ENCODE measurements at places on chromosomes 2 and 18.
A peak's percentile ranks its signal among the peaks of the same experiment; 100 is the strongest.

GRCh38 chr2:56713978-56714377 lies 530.2 kb downstream of the CCDC85A start:
- peak; percentile 51 for DNase-seq

GRCh38 chr2:119697290-119698020 lies 18.5 kb downstream of the TMEM177 start:
- no peak for DNase-seq

GRCh38 chr2:29940706-29941105 lies 19.3 kb upstream of the ALK start:
- no peak for DNase-seq

- peak; percentile 95 for DNase-seq
Measured at GRCh38 chr2:240433973-240434727, 1.3 kb upstream of the GPC1 start.

GRCh38 chr2:101811226-101812015 lies 113.9 kb downstream of the MAP4K4 start:
- DNase-seq: no peak

DNA sequence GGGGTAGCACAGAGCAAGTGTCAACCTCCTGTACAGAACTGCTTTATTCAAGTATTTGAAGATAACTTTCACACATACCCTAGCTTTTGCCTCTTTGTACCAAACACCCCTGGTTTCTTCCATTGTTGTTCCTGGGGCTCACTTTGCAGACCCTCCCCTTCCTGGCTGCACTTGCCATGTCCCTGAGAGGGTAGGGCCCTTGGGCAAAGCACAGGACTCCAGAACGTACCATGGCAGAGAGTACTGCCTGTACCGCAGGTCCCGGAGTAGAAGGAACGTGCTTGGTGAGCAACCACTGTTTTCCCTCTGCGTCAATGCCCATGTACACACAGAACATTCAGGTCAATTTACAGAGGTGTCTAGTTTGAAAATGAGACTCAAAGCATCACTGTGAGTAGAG lies 290.4 kb downstream of the EN1 start:
- DNase-seq: no peak

DNA sequence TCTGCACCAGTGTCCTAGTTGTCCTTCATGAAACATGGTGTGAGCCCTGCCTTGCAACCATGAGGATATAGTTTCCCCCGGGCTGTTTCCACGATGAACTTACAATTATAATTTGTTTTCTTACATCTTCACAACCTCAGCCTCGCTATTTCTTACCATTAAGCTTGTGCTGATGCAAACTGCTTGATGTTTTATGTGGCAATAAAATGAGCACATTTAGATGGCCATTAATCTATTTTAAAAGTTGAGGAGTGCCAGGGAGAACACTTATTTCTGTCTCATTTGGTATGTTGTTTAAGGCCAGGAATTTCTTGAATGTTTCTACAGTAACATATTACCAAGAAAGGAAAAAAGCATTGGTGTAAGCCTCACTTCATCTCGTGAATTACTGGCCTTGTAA lies 214.5 kb upstream of the SLC8A1 start:
- DNase-seq: peak; percentile 85

DNA sequence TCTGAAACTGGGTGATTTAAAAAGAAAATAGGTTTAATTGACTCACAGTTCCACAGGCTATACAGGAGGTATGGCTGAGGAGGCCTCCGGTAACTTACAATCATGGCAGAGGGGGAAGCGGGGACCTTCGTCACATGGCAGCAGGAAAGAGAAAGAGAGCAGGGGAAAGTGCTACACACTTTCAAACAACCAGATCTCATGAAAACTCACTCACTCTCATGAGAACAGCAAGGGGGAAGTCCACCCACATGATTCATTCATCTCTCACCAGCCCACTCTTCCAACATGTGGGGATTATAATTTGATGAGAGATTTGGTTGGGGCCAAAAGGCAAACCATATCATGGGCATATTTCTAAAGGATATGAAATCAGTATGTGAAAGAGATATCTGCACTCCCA lies 12.0 kb upstream of the ARHGAP15 start:
- DNase-seq: no peak

GRCh38 chr2:184270660-184271059 lies 327.7 kb upstream of the ZNF804A start:
- peak; percentile 1 for DNase-seq

GRCh38 chr18:13390711-13391110 lies 172.2 kb downstream of the LDLRAD4 start:
- no peak for DNase-seq

- peak; percentile 70 for DNase-seq
Measured at GRCh38 chr2:202221873-202222272, 16.5 kb downstream of the SUMO1 start.

DNA sequence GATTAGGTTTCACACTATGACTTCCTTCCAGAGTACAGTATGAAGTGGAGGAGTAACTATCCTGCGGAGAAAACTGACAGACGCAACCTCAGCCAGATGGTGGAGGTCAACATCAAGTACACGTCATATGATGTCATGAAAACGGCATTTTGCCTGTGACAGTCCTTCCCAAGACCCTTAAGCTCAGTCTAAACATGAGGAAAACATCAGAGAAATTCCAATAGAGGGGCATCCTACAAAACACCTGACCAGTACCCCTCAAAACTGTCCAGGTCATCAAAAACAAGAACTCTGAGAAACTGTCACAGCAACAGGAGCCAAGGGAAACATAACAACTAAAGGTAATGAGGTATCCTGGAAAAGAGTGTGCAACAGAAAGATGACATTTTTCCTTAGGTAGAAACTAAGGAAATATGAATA lies 1.7 kb downstream of the RNU4ATAC start:
- DNase-seq: peak; percentile 57

GRCh38 chr2:27992787-27993401 lies 102.4 kb downstream of the BABAM2 start:
- peak; percentile 83 for DNase-seq

DNA sequence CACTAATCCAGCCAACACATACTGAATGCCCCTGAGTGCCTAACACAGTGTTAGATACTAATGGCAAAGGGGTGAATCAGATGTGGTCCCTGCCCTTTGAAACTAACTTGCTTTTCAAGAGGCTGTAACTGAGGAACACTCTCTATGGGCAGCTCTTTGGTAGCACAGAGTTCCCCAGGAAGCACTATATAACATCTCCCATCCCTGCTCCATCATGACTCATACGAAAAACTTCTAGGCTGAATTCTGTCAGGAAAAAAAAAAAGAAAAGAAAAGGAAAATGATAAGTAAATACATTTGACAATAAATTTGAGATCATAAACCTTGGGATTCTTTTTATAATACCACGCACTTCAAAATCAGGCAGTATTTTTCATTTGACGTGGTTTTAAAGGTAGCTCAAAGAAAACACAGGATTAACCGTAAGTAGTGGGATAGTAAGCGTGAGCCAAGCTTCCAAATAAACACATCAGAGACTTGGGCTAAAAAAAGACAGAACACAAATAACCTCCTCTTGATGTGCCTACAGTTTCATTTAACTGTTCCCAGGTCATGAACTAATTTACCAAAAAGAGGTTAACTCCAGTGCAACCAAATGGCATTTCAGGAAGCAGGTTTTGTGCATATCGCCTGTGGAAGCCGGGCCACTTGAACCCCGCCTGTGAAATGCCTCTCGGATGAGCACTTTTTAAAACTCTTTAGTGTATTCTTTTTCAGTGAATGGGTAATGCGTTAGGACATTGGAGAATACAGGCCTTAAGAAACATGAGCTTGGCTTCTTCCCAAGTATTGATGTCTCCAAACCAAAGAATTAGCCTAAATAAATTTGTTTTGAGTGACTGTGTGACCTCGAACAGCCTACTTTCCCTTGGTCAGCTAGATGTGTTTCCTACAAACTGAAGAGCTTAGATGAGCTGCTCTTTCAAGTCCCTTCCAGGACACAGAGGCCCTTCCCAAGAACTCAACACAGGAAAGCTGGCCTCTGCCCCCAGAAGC lies 42.0 kb downstream of the RDH14 start:
- peak; percentile 70 for DNase-seq

DNA sequence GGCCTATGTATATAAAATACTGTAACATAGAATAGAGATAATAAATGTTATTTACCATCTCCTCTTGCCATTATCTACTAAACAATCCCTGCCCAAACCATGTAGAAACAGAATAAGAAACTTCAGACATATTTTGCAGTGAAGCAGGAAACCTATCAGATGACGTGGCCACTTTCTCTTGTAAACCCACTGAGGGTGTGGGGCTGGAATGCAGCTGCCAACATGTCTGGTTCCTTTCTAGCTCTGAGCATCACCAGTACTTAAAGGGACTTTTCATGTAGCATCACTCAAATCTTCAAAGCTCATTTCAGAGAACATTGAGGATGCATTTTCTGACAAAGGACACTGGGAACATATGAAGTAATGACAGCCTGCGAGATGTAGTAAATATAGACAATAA lies 251.8 kb downstream of the LPIN1 start:
- peak; percentile 76 for DNase-seq

- DNase-seq: no peak
Measured at GRCh38 chr2:234961784-234962183, 10.0 kb downstream of the SH3BP4 start.

DNA sequence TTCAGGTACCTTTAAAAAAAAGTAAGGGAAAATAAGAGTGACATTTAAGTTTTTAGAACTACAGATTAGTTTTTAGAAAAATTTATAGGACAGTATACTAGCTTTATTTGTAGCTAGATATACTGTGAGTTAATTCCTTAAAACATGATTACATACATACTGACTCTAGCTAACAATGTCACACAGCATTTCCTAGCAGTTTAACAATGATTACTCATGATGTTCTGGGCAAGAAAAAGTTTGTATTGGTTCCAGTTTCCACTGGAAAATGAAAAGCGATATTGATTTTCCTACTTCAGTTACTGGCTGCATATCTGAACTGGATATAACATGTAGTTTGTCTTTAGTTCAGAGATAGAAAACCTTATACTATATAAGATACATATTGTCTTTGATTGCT lies 19.4 kb downstream of the SLC39A6 start:
- DNase-seq: no peak

- DNase-seq: no peak
Measured at GRCh38 chr2:1612391-1613077, 131.8 kb downstream of the PXDN start.

GRCh38 chr2:44010266-44010665 lies 14.5 kb upstream of the LRPPRC start:
- no peak for DNase-seq

- DNase-seq: no peak
Measured at GRCh38 chr18:56872140-56872539, 221.0 kb downstream of the WDR7 start.

GRCh38 chr2:134910763-134911399 lies 7.7 kb upstream of the CCNT2 start:
- no peak for DNase-seq

GRCh38 chr2:670637-671036 lies 6.6 kb downstream of the TMEM18 start:
- no peak for DNase-seq

GRCh38 chr2:144523596-144524117 lies 3.7 kb upstream of the ZEB2 start:
- no peak for DNase-seq

GRCh38 chr2:240965905-240966456 lies 32.4 kb upstream of the SNED1 start:
- DNase-seq: no peak

DNA sequence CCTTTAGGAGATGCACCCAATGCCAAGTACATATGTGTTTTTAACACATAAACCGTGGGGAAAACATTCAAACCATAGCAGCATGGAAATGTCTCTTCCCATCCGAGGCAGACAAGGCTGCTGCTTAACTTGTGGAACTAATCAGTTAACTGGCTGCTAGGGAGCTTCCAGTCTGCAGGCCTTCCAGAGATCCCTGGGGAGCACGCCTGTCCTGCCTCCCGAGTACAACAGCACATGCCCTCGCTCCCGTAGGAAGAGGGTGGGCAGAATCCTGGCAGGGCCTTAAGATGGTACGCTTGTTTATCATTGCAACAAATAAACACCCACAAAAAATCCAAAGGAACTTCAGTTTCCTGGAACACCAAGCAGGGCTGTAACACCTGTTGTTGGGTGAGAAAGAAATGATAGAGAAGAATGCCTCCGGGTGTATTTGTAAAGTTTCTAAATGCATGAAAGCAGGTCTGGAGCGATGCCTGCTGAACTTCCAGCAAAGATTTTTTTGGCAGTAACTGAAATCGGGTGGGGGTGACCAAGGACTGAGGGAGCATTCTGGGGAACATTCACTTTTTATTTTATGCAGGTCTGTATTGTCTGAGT lies 56.2 kb downstream of the EDAR start:
- no peak for DNase-seq

DNA sequence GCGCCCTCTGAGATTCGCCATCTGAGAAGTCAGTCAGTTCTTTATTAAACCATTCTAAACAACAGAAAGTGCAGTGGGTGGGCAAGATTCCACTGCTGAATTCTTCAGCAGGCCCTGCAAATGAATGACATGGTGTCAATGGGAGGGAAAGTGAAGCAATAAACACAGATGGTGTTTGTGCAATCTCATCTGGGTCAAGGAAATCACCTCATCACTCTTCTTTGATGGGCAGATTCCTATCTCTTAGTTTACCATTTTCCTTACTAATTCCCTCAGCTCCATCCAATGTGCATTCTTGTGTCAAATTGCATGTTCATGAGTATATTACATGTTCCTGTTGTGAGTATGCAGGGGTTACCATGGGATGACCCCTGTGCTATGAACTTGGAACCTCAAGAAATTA lies 100.7 kb upstream of the CYP1B1 start:
- peak; percentile 92 for DNase-seq

- DNase-seq: no peak
Measured at GRCh38 chr2:194252127-194252526, 1404.9 kb upstream of the SLC39A10 start.

- DNase-seq: no peak
Measured at GRCh38 chr18:65817178-65817577, 66.4 kb downstream of the CDH7 start.

- DNase-seq: no peak
Measured at GRCh38 chr2:191233533-191233932, 11.7 kb upstream of the MYO1B start.

GRCh38 chr2:227377467-227378351 lies 1.4 kb downstream of the TM4SF20 start:
- DNase-seq: peak; percentile 36

DNA sequence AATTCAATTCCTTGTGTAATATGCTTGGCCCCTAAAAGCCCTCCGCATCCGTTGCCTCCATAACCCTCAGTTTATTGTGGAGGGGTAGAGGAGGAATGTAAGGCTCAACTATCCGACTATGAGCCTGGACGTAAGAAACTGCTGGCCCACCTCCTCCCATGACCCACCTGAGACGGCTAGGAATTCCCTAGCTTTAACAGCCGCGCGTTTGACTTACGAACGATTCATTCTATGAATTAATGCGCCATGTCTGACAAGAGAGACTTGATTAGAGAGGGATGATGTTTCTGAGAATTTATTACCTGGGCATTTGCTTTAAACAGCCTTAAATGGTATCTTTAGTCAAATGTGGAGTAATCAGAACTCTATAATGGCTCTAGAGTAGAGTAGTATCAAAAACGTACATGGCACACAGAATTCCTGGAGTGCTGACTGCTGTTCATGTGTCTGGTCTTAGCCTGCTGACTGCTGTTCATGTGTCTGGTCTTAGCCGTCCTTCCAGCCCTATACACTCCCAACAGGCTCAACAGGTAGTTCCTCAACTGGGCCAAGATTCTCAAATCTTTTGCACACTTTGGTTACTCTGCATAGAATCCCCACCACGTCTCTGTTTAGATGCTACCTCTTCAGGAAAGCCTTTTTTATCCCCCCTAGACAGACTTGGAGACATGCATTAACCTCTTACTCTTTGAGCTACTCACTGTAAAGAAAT lies 899 bp upstream of the GFPT1 start:
- no peak for DNase-seq

GRCh38 chr2:70776266-70776665 lies 8.3 kb upstream of the ADD2 start:
- DNase-seq: no peak

GRCh38 chr2:39338502-39338901 lies 94.7 kb upstream of the CDKL4 start:
- DNase-seq: no peak

All from fibroblast of skin of right quadriceps (primary cell).